Motor neuron (in vitro differentiated cells): ENCODE measurements at places on chromosomes 11 and 22. TPM values are rescaled to one million over a fixed set of nuclear protein-coding genes. Genes with fewer than 3 reads are reported as not detected.

DNA sequence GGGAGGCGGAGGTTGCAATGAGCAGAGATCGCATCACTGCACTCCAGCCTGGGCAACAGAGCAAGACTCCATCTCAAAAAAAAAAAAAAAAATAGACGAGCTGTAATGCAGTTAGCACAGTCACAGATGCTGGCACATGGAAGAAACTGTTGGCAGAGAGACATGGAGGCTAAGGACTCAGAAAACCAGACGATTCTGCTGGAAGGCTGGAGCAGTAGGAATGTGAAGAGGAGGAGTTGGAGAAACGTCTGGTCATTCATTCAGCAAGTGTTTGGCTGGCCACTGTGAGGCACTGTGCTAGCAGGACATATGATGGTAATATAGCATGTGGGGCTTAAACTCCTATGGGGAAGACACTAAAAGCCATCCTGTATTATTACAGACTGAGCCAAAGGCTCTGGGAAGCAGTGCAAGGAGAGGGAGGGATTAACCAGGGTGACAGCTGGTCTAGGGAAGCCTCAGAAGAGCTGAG, 5.0 kb downstream of the UQCR10 start:
- ATAC-seq: no peak

GRCh38 chr22:37638391-37639069, 939 bp upstream of the SH3BP1 start:
- no peak for ATAC-seq

DNA sequence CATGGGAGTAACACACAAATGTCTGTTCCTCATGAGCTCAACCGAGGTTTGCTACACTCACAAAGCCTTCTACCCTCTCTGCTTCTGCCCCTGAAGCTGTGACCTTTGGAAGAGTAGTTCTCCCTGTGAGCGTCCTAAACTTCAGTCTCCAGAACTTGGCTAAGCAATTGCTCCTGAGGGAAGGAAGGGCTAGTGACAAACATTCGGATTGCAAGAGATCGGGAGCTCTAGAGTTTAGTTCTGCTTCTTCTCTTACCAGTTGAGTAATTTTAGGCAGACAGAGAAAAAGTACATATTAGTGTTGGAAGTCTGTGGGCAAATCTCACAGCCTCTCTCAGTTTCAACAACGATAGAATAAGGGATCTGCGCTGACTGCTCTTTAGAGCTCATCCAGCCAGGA, 27.3 kb upstream of the ELF5 start:
- no peak for ATAC-seq

DNA sequence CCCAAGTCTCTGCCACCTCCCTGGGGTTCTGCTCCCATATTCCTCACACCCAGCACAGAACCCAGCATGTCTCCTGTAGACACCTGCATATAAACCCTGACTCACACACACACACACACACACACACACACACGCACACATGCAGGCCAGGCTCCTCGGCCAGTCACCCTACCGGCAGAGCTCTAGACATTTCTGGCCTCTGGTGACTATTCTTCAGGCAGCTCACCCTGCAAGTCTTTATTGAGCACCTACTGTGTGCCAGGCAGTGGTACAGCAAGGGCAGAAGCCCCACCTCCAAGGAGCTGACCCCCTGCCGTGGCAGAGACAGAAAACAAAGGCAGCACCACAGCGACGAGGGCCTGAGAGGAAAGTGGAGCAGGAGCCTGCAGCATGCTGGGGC, 50.3 kb downstream of the CDKN1C start:
- peak; percentile 35 for ATAC-seq

DNA sequence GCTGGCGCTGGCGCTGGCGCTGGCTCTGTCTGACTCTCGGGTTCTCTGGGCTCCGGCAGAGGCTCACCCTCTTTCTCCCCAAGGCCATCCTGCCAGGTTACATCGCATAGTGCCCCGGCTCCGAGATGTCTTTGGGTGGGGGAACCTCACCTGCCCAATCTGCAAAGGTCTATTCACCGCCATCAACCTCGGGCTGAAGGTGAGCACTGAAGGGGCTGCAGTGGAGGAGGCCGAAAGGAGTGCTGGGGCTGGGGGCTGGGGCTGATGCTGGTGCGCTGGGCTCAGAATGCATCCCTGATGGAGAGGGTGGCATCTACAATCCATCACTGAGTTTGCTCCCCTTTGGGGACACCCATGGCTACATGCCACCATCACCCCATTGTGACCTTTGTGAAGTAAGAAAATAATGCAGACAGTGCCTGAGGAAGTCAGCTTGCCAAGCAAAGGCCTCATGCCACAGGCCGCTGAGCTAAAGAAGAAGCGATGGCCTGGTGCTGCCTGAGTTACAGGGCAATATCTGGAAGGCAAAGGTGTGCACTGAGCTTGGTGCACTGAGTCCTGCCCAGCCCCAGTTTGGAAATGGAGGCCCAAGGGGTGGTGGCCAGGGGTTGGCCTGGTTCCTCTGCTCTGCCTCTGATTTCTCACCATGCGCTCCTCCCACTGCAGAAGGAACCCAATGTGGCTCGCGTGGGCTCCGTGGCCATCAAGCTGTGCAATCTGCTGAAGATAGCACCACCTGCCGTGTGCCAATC, 620 bp downstream of the SMPD1 start:
- no peak for ATAC-seq

GRCh38 chr22:47205081-47205491, 442.6 kb downstream of the TBC1D22A start:
- no peak for ATAC-seq

DNA sequence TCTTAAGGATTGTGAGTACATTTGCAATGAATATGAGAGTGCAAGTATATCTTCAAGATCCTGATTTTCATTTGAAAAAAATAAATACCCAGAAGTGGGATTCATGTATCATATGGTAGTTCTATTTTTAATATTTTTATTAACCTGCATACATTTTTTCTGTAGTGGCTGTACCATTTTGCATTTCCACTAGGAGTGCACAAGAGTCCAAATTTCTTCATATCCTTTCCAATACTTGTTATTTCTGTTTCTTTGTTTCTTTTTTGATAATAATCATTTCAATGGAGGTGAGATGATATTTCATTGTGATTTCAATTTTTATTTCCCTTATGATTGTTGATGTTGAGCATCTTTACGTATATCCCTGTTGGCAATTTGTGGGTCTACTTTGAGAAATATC, 759.8 kb upstream of the CNTN5 start:
- ATAC-seq: no peak

TPH1 gene
- total RNA-seq: 0.92 and 1.4 TPM in 2 replicates

APOBEC3G gene
- 16.6 and 17.9 TPM in 2 replicates for total RNA-seq
